GM04503 (cell line): ENCODE measurements at places on chromosomes 5 and 9.

DNA sequence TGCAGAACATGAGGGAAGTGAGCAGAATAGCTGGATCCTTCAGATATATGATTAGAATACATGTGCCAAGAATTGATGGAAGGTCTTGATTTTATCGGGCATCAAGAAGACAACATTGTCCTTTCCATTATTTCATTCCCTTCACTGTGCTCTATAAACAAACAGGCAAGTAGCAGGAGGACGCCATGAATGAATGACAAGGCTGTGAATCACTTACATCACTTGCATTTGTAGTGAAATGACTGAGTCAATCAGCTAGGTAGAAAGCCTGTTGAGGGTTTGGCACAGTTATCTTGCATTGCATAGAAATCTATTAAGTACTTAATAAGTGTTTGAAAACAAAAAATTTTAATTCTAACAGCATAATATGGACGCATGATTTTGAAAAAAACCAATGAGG is 548.8 kb upstream of the IZUMO3 start:
- DNase-seq = no peak

DNA sequence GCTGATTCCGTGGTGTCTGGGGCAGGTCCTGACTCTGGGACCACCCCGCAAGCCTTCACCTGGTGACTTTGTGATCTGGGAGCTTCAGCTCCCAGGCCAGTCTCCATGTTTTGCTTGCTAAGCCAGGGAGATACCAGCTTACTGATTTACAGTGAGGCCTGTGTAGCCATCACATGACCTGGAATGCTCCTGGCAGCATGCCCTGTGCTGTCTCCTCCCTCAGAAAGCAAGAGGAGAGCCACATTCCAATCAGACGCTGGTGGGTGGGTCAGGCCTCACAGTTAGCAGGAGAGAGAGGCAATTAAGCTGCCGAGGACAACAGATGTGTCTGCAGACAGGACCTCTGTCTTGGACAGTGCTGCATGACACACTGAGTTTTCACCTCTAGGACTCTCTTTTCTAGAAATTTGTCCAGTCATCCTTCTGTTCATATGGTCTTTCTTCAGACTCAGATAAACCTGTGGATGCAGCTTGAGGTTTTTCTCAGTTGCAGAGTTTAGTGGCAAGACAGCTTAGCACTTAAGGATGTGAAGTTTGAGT is 24.4 kb upstream of the GRPEL2 start:
- peak; percentile 91 for DNase-seq

DNA sequence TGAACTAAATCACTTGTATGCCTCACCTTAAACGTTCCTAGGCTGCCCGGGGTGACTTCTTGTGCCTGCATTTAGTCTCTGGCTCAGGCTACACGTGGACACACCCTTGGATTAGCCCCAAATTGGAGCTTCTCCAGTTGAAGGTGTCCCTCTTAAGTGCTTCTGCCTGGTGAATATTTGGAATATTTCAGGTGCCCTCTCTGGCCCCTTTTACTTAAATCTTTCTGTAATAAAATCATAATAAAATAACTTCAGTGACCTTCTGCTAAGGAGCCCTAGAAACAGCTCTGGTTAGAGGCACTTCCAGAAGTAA is 74.3 kb upstream of the KLF9 start:
- no peak for DNase-seq

GRCh38 chr5:14735944-14736343 is 71.4 kb downstream of the OTULIN start:
- DNase-seq = no peak

GRCh38 chr5:65190328-65191053 is 291.2 kb downstream of the ADAMTS6 start:
- DNase-seq = peak; percentile 96

DNA sequence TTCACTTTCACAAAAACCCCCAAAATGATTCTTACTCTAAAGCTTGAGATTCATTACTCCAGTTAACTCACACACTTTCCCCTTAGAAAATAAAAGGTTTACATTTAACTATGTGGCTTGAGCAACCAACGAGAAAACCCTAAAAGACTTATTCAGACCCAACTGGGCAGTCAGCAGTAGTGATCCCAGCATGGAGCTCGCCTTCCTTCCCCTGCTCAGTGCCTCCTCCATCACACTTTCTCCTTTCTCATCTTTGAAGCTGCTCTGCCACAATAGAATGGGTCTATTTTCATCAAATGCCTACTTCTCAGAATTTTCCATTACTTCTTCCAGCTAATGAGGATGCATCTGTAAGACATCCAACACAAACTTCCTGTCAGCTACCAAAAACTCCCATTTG is 29.1 kb downstream of the RORB start:
- no peak for DNase-seq

- no peak for DNase-seq
Observed at GRCh38 chr5:89097103-89097502, 214.1 kb upstream of the MEF2C start.

GRCh38 chr9:130682421-130683121 is 11.0 kb upstream of the EXOSC2 start:
- DNase-seq = no peak

DNA sequence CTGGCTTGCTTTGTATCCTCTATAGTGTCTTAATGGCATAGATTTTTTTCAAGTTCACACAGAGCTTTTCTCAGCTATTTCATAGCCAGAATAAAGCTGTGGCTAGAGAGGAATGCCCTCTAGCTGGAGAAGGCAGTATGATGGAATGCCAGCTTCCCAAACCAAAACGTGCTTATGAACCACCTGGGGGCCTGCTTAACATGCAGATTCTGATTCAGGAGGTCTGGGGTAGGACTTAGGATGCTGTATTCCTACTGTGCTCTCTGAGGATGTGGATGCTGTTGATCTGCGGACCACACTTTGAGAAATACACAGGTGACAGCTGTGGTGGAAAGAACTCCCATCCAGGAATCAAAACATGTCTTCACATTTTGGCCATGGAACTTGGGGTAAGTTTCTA is 49.9 kb upstream of the DPYSL3 start:
- DNase-seq = no peak

DNA sequence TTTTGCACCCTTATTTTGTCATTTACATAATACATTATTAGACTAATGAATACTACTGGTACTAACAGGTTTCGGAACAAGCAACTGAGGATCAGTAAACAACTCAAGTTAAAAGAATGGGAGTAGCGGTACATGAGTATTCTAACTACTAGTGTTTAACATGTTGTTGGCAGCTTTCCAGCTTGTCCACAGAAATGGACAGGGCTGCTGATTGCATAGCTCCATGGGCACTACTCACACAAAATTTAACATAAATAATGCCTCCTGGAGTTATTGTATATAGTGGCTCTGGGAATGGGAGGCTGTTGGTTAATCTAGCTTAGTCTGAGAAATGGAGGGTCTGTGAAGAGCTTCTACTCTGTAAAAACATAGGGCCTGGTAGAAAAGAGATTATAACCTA is 6.7 kb downstream of the NCBP1 start:
- no peak for DNase-seq

- DNase-seq = no peak
Observed at GRCh38 chr5:164326219-164326618, 820.8 kb downstream of the MAT2B start.

DNA sequence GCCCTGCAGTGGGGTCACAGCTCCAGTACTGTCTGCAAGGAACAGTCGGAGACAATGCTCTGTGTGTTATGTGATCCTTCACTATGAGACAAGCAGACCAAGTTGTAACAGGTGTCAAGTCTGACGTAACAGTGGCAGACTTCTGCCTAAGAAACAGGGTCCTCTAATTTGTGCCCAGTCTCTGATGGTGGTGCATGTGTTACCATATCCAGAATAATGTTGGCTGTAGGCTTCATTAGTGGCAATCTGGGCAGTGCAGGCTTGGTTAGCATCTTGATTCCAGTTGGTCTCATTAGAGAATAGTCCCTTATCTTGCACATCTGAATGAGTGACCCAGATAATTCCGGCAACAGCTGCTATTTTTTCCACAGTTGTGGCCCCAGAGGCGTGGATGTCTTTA is 33.8 kb downstream of the ZNF131 start:
- DNase-seq = no peak

DNA sequence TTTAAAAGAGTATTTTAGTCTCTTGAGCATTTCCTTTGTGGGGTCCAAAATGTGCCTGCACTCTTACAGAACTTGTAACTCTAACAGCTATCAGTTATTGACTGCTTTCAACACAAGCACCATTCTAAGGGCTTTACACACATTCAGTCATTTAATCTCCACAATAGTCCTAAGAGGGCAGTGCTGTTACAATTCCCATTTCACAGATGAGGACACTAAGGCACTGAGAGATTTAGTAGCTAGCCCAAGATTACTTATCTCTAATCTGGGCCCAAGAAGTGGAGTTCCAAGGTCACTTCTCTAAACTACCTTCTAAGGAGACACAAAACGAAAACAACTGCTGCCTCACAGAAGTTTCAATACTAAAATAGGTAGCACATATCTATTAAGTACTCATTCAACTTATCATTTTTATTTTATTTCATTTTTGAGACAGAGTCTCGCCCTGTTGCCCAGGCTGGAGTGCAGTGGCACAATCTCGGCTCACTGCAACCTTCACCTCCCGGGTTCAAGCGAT is 275.2 kb downstream of the CWC27 start:
- no peak for DNase-seq

DNA sequence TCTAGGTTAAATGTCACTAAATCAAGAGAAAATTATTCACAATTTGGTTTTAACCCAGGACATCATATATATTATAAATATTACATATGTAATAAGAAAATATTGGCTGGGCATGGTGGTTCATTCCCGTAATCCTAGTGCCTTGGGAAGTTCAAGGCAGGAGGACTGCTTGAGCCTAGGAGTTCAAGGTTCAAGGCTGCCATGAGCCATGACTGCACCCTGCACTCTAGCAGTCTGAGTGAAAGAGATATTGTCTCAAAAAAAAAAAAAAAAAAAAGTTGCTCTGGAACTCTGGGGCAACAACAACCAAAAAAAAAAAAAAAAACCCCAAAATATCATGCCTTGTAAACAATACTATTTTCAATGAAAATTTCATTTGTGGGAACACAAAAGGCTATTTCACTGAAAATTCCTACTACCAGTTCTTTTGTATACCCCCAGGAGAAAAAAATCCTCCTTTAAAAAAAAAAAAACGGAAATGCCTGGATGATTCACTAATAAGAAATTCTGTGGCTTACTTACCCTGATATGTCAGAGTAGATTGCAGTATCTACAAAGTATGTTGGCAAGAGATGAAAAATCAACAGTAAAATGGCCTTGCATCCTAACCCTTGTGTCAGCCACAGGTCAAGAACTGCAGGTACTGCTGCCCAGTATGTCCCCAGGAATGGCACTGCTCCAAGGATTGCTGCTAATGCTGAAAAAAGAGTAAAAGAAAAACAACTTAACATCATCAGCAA is 22.6 kb upstream of the CTNNAL1 start:
- peak; percentile 81 for DNase-seq

DNA sequence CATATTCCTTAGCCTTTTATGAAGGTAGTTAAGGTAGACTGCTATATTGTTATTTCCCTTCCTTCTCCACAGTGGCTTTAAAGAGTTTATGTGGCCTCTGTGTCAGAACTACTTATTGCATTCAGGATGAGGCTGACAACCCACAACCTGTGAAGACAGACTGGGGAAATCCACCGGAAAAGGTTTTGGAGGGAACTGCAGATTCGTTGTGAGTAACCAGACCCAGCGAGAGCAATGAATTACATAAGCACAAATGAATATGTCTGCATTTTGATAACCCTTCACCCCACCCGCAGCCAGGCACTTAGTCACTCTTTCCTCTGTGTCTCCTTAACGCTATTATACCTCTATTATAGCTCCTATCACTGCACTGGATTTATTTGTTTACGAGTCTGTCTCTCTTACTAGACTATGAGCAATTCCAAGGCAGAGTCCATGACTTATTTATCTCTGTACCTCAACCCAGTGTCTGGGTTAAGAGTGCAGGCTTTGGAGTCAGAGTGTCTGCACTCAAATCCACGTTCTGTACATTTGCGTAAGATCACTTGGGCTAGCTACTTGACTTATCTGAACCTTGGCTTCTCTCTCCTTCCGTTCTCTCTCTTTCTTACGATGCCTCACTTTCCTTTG is 19.2 kb downstream of the KCTD16 start:
- no peak for DNase-seq

DNA sequence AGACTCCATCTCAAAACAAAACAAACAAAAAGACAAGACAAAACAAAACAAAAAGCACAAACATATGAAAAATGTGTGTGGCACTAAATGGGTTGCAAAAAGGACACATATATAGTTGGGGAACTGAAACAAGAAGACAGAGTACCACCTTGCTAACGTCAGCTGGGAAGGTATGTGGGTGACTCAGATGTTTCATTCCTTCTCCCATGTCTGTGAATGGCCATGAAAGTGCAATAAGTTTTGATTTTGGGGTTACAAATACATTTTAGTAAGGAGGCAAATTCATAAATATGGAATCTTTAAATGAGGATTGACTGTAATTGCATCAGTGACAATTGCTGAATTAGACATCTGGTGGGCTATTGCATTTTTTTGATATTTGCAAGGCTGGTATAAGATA is 81.6 kb upstream of the KLF4 start:
- no peak for DNase-seq

DNA sequence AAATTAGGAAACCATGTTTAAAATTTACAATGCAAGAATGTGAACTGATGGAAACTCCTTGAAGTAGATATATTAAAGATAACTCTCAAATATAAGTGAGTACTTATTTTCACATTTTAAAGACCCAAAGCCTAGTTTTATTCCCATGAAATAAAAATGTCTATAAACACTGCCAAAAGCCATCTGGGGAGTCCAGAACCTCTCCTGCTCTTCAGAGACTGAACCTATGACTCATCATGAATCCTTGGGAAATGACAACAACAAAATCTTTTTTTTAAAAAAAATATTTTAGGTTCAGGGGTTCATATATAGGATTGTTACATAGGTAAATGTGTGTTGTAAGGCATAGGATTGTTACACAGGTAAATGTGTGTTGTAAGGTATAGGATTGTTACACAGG is 33.8 kb upstream of the FYB1 start:
- no peak for DNase-seq

DNA sequence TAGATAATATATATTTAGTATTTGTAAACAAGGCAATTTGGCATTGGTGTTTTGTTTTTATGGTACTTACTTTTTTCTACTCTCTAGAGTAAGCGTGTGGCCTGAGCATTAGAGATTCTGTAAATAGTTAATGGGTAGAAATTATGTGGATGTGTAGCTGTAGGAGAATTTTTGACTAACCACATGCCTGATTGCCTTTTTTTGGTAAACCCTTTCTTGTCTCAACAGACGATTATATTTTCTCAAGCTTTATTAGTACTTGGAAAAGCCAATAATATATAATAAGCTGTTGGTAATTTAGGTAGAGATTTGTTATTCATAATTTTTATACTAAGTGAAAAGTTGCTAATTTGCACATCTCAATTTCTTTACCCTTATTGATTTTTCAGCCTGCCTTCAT is 76.8 kb downstream of the FCHO2 start:
- no peak for DNase-seq

- DNase-seq = no peak
Observed at GRCh38 chr9:69027355-69028097, 8.0 kb upstream of the FXN start.

DNA sequence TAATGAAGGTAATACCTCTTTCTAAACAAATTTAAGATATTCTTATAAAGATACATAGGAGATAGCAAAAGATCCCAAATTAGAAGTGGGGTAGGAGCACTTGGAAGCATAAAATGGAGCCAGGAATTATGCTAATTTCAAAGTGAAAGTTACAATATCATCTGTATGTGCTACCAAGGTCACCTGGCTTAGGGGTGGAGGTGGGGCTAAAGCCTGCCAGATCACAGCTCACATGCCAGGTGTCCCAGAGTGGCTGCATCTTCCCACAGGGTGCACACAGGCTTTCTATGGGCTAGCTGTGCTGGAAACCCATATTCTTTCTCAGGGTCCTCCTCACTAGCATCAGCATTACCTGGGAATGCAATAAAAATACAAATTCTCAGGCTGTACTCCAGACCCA is 118.2 kb upstream of the TXNDC8 start:
- no peak for DNase-seq
